ENCODE measurements at places on chromosomes 4 and X. TPM values are rescaled to one million over a fixed set of nuclear protein-coding genes. Genes with fewer than 3 reads are reported as not detected.

DGKK gene
- not detected for total RNA-seq

DNA sequence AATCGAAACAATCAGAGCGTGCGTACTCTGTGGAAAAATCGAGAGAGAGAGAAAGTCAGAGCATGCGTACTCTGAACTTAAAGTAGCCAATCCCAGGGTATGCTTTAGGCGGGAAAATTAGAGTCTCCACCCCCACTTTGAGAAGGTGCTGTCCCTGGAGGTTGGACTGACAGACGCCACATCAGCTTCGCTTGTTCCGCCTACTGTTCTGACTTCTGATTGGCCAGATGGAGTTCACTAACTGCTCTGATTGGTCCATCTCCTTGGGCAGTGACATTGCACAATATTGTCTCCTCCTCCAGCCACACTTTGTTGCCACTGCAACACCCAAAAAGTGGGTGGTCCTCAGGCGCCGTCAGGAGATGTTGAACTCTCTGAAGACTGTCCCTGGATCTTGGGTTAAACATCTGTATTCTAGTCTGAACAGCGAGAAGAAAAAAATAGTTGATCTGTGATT is at the start of gene SSX5:
Gene SSX5, minus strand, starts transcription at position 51 of the 457 bp plus-strand sequence. CDS start 1,437 bp downstream, outside the sequence.
- no peak for DNase-seq

DNA sequence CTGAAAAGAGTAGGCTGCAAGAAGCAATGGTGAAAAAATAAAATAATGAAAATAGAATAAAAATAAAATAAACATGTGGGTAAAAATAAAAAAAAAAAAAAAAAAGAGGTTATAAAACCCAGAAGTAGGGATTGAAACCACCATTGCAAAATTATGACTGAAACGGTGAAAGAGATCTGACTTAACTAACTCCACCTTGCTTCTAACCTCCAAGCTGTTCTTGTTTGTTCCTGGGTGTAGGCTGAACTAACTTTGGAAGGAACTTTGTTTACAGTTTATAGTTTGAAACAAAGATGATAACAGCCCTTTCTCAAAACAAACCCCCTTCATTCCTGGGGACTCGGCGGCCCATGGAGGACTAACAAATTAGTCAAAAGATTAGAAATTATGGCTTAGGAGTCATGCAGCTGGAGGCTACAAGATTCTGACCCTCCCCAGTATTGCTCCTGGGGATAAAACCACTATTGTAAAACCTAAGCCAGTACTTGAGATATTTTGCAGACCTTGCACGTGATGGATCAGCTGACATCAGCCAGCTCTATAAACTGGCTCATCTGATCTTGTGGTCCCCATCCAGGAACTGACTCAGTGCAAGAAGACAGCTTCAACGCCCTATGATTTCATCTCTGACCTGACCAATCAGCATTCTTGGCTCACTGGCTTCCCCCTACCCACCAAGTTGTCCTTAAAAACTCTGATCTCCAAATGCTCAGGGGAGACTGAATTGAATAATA is 30.4 kb downstream of the DDX60L start:
- peak; percentile 14 for DNase-seq

DNA sequence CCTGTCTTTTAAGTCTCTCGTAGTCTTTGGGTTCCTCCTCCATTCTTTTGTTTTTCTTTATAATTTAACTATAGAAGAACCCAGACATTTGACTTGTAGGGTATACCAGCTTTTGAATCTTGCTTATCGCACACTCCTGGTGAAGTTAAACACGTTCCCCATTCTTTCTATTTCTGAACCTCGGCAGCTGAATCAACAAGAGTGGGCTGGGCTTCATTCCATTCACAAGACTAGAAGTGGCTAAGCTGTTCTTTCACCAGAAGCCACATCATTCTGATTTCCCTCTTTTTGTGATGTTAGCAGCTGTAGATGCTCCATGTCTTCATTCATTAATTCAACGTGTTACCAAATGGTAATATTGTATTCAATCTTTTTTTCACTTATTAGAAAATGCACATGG is 167.9 kb downstream of the CORIN start:
- no peak for DNase-seq

GRCh38 chr4:11079171-11079570 is 349.5 kb downstream of the HS3ST1 start:
- DNase-seq = no peak

DNA sequence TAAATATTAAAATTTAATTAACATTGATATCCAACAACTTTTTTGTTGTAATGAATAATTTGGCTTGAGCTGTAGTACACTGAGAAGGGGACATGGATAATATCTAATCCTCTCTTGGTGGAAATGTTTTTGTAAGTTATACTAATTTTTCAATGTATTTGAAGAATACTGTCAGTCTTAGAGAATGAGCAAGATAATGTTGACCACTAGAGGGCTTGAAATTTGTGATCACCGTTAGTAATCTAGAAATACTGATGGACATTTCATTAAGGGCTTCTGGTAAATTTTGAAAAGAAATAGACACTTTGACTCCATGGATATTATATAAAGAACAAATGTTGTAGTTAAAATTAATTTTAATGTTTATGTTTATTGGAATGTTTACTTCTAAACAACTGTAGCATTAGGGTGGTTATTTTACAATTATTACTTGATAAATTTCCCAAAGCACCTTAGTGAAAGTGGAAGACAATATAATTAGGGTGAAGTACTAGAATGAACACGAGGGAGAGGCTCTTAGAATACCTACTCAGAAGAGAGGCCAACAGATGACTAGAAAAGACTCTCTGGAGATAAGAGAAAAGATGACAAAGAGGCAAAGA is 20.0 kb upstream of the CAMK2D start:
- peak; percentile 15 for DNase-seq

CLNK gene
- total RNA-seq = not detected
